ENCODE measurements at places on chromosomes 4 and X. TPM values are rescaled to one million over a fixed set of nuclear protein-coding genes. Genes with fewer than 3 reads are reported as not detected.

DNA sequence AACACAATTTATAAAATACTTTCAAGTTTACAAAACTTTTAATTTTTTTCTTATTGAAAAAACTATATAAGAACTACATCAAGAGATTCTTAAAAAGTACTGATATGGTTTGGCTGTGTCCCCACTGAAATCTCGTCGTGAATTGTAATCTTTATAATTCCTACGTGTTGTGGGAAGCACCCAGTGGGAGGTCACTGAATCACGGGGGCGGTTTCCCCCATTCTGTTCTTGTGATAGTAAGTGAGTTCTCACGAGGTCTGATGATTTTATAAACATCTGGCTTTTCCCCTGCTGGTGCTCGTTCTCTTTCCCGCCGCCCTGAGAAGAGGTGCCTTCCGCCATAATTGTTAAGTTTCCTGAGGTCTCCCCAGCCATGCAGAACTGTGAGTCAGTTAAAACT, 88.5 kb downstream of the FRAS1 start:
- no peak for DNase-seq

The EGF gene
- 0.83 TPM for total RNA-seq

GRCh38 chr4:4479366-4479765, 62.5 kb downstream of the STX18 start:
- no peak for DNase-seq

GRCh38 chr4:2093265-2093664, 34.1 kb downstream of the NAT8L start:
- DNase-seq: no peak

GRCh38 chr4:39910064-39910463, 67.6 kb downstream of the PDS5A start:
- DNase-seq: no peak

The IL2 gene
- not detected for total RNA-seq

GRCh38 chrX:13489454-13489853, 79.9 kb upstream of the EGFL6 start:
- DNase-seq: peak; percentile 74

- no peak for DNase-seq
Observed at GRCh38 chrX:56800801-56801200, 71.8 kb downstream of the NBDY start.

DNA sequence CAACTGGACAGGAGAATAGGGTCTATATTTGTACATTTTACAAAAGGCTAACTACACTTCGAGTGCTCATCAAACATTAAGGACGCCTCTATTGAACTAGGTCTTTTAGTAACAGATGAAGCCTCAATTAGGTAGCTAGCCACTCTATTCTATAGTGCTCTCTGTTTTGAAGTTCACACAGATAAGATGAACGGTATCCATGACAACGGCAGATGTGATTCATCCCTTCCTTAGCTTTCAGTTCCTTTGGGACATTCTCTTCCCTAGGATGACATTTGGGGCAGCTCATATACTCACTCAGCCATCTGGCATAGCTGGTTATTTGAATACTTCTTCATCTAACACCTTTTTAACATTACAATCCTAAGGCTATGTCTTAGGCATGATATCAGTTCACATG, 62.4 kb upstream of the WDFY3 start:
- peak; percentile 58 for DNase-seq

Data from fibroblast of lung (primary cell).